ENCODE measurements at places on chromosomes 3 and 15.

DNA sequence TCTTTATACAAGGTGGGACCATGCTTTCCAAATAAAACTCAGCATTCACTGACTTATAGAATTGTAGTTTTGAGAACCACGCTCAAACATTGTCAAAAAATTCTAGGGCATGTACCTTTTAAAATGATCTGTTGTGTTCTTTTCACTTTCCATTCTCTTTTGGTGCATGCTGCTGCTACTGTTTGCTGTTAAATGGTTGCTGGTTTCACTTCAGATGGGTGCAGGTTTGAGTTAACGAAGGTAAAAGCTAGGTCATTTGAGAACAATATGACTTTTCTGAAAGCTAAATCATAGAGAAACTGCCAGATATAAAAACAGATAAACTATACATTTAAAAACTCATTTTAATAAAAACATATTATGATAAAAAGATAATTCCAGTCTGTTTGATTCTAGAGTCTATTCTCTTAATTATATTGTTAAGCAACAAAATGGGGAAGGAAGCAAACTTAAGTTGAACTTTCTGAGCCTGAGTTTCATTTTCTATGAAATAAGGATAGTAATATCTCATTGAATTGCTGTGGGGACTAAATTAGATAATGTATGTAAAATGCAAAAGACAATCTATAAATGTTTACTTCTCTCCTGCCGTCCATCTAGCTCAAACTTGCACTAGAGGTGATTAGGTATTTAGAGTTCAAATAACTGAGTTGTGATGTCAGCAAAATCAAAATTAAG, 82.4 kb downstream of the OXSM start:
- no peak for DNase-seq

DNA sequence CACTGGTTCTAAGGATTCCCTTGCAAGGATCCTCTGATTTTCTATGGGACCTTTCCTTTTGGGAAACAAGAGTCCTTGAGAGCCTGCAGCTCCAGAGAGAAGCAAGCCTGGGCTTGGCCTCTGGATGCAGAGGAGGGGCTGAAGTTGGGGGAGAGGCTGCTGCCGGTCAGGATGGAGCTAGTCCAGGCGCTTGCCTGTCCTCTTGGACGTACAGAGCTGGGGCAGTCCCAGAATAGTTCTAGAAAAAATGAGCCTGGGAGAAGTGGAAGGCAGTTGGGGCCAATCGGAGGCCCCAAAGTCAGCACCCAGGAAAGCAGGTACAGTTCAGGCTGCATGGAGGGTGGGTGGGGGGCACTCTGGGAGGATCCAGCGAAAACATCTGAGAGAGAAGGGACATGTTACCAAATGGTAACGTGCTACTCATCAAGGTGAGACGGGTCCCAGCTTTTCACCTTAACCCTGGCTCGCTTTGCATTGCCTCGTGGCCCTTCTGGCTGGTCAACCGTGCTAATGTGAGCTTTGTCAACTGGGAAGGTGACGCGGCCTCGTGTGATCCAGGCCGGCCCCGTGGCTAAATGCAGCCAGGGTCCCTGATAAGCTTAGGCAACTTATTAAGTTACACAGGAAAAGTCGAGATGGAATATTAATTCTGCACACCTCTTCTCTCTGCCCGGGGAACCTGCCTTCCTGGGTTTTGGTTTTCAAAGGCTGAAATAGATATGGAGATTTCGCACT, 38.7 kb upstream of the MAGEF1 start:
- DNase-seq = no peak

DNA sequence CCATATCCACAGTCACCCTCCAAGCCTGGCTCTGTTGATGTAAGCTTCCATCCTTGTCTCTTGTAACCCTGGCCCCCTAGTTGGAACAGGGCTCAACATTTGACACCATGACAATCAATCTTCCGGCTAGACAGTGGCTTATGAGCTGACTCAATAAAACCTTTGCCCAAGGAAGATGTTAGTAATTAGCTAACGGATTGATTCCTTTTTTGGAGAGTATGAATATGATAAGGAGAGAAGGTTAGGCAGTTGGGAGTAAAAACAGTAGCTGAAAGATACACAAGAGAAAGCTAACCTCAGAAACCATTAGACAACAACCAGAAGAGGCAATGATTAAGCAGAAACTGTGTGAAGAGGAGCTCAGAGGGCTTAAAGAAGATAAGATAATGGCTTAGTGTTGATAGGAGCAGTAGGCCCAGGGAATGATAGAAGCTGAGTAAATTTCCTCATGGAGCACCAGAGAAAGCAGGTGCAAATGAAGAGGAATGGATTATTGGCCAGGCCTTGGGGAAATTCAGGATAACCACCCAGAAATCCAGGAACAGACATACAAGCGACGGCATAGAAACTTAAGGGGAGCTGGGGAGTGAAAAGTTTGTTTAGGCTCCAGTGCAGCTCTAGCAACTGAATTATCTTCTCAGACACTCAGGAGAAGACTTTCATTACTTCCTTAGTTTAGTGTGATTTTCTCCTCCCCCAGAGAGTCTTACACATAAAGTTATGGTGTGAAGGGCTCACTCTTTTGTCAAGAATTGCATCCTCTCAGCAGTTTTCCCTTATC, 7.8 kb upstream of the RFX7 start:
- no peak for DNase-seq

- DNase-seq = no peak
These were observed 138.1 kb upstream of the RAP2B start for GRCh38 chr3:153023896-153024295.

- DNase-seq = no peak
These were observed 5.7 kb downstream of the TTBK2 start for GRCh38 chr15:42914728-42915497.

GRCh38 chr3:100082714-100083113, 31.6 kb downstream of the FILIP1L start:
- DNase-seq = no peak

DNA sequence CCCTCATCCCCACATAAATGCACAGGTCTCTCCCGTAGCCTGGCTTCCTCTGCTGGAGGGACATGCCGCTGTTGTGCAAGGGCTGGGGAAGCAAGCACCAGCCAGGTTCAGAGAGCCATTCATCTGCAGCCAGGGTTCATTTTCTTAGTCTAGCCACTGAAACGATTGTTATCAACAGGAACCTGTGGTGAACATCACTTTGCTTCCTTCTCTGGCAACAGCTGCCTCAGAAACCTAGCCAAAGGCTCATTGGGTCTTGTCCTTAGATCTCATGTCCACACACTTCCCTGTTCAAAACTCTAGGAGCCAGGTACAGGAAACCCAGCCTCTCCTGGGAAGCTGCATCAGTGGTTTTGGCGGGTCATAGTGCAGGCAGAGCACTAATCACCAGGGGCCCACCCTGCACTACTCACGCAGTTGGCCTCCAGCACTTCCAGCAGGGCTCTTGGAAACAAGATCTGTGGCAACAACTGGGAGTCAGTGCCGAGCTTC, 47.0 kb downstream of the OXNAD1 start:
- DNase-seq = no peak

GRCh38 chr3:160464321-160464720, 14.7 kb upstream of the TRIM59 start:
- no peak for DNase-seq

- no peak for DNase-seq
These were observed 74.3 kb downstream of the SIDT1 start for GRCh38 chr3:113606539-113607218.

DNA sequence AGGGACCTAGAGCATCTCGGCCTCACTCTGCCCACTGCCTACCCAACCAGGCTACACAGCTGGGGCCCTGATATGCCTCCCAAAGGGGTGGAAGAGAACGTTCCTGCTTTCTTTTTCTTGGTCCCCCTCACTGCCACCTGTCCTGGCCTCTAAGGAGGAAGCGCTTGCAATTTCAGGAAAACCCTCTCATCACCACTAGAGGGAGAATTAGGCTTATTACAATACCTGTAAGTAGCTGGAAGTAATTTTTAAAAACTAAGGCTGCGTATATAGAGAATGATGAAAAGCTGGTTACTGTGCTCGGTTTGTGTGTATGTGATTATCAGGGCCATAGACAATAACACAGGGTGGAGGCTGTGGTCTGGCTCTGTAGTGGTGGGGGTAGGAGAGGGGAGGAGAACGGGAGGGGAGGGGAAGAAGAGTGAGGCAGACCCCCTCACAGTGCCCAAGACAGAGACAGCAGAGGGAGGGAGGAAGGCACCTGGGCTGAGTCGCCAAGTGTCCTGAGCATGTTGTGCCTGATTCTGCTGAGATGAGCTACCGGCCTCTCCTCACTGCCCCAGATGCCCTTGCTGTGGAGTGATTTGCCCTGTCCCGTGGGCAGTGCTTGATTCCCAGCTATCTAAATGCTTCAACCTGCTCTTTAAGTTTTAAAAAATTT, 3.3 kb downstream of the GABRG3 start:
- peak; percentile 32 for DNase-seq

DNA sequence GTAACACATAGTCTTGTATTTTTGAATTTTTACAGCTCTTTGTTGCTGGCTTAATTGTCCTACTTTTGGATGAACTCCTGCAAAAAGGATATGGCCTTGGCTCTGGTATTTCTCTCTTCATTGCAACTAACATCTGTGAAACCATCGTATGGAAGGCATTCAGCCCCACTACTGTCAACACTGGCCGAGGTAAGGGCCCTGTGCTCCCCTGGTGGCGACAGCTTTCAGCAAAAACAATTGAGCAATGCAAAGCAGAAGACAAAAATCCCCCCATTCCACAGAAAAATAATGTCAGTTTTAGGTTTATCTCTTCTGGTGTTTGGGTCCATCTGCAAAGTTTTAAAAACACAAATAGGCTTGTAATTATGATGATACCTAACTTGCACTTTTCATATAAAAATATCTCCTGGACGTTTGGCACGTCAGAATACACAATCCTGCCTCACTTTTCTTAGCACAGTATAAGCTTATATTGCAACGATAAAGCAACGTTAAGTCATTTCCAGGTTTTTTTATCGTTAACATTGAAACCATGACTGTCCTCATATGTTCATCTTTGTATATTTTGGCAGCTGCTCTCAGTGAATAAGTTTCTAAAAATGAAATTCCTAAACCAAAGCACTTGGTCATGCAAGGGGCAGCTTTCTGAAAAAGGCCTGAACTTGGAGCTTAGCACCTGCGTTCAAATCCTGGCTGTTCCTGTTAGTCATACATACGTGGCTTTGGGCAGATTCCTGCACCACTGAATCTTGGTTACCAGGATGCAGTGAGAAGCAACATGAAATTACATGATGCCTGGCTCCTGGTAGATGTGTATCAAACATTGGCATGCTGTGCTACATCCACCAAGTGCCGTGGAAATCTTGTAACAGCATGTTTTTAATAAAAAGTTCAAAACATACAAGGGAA, 8.5 kb downstream of the SEC61A1 start:
- DNase-seq = peak; percentile 86

GRCh38 chr3:65128346-65128745, 440.5 kb upstream of the ADAMTS9 start:
- no peak for DNase-seq

DNA sequence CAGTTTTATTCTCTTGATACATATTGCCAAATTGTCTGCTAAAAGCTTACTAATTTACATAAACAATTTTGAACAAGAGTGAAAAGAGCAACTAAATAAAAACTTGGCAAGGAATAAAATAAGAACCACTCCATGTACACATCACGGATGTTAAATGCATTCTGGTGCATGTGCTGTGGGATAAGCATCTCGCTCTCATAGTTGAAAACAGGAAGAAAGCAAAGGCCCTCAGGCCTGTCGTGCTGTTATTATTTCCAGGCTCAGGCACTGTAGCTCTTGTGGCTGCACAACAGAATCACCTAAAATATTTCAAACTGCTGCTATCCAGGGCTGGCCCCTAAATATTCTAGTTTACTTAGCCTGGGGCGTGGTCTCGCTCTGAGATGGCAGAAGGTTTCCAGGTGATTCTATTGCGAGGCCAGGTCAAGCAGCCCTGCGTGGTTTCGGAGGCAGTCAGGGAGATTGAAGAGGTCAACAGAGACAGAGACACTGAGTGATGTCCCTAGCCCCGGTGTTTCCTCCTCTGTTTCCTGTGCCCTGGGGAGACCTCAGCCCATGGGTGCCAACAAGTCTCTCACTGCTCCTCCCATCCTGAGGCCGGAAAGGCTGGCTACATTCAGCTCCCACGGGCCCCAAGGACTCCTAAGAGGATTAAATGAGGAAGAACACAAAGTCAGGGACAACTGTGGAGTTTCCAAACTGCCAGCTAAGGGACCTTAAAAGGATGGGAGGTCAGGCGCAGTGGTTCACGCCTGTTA, 18.2 kb upstream of the PDIA5 start:
- DNase-seq = no peak

DNA sequence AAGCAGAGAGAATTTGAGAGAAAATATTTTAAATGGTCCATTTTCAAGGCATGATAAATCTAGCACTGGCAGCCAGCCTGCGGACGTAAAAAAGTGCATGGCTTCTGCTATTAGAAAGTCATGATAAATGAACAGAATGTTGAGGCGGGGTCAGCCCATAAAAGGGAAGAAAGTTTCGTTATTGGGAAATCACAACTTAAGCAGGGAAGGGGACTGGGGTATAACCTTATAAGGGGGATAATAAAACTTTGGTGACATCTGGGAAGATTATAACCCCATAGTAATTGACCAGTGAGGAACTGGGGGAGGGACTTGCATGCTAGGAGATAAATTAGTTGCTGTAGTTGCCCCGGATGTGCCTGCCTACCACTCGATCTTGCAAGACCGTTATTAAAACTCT, 88.4 kb upstream of the PLSCR4 start:
- DNase-seq = no peak

DNA sequence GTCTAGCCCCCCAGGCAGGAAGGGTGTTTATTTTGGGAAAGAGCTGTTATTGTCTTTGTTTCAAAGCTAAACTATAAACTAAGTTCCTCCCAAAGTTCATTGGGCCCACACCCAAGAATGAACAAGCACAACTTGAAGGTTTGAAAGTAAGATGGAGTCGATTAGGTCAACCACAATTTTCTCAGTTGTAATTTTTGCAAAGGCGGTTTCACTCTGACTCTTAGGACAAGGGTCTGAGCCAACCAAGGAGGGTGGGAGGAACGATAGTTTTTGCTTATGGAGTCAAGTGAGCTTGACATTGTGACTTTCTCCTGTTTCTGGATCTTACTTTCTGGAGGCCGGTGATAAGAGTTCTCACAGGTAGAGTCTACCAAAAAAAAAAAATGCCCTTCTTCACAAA, 5.8 kb upstream of the ZNF770 start:
- no peak for DNase-seq

DNA sequence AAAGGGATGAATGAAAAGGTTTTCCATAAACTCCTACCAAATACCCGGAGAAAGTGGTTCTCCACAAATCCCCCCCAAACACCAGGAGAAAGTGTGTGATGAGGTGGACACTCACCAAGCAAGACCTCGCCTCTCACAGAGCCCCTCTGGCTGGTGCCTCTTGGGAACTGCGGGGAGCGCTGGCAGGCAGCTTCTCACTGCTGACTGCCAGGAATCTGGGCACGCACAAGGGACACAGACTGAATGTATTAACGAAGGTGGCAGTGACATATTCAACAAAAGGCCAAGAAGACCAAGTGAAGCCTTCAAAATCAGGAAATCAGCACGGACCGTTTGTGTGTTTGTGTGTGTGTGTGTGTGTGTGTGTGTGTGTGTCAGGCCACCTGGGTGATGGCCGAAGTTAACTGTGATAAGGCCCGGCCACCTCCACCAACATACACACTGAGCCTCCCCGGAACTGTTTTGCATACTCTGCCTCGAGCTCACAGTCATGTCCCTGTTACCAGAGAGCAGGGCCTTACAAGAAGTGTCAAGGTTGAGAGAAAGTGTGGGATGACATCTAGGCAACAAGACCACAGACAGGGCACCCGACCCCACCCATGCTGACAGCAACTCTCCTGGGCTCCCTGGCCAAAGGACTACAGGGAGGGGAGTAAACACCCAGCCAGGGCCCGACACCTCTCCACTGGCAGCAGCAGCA, 18.0 kb downstream of the ATP10A start:
- peak; percentile 12 for DNase-seq

GRCh38 chr15:69015591-69015990, 1.1 kb downstream of the NOX5 start:
- DNase-seq = no peak
